ENCODE measurements at places on chromosomes 13 and 19.

GRCh38 chr19:43765109-43765876, 10.5 kb upstream of the SMG9 start:
- DNase-seq = no peak

GRCh38 chr13:95660981-95661581, 15.9 kb upstream of the DNAJC3 start:
- DNase-seq = peak; percentile 17

DNA sequence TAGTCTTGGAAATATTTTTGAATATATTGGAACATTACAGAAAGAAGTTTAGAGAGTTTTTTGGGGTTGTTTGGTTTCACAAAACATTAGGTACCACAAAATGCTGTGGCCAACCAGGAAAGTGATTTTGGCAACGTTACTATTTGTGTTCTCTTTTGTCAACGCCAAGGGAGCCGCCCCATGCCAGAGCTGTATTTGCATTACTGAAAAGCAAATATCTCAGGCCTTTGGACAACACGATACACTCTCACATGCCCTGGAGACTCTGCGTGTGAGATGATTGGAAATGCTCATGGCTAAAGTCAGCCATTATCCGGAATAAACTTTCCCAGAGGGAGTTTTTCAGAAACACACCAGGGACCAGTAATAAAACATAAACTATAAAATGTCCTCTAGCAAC, 324.6 kb downstream of the SHISA2 start:
- DNase-seq = no peak

GRCh38 chr19:3589439-3589838, 4.2 kb downstream of the GIPC3 start:
- DNase-seq = no peak

GRCh38 chr13:91406619-91407018, 8.2 kb downstream of the GPC5 start:
- DNase-seq = no peak

DNA sequence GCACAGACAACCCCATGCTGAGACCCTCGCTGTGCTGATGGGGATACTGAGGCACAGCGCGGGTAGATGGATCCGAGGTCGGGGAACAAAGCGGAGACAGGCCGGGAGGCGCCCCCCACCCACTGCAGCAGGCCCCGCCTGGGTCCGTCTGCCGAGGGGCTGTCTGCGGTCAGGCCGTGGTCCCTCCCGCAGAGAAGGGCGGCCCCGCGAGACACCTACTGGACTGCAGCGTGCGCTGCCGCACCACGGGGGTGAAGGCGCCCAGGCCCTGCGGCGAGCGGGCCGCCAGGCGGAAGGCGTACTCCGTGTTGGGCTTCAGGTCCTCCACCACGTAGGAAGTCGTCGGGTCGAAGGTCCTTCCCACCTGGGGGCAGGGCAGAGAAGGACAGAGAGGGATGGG, 101.9 kb downstream of the PTPRS start:
- no peak for DNase-seq

DNA sequence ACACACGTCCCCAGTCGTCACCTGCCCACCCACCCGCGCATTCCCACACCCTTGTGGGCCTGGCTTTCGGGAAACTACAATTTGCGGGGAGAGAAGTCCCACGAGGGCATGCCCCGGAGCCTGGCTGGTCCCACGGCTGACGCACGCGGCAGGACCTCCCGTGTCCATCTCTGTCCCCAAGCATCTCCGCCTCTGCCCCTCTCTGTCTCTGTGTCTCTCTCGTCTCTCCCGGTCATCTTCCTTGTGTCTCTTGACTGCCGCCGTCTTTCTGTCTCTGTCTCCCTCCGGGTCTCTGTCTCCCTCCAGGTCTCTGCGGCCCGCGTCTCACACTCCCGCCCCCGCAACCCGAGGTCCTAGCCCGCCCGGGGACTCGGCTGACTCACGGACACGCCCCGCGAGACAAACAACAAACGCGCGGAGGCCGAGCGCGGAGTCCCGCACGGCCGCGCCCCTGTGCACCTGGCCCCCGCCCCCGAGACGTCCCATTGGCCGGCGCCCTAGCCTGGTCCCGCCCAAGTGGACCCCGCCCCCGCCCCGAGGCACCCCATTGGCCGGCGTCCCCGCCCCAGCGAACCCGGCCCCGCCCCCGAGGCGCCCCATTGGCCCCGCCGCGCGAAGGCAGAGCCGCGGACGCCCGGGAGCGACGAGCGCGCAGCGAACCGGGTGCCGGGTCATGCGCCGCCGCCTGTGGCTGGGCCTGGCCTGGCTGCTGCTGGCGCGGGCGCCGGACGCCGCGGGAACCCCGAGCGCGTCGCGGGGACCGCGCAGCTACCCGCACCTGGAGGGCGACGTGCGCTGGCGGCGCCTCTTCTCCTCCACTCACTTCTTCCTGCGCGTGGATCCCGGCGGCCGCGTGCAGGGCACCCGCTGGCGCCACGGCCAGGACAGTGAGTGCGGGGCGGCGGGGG, at the start of gene FGF22:
TSS of gene FGF22 (plus strand) at position 627 of the 908 bp plus-strand sequence. CDS start at position 674, 47 bp downstream.
- peak; percentile 51 for DNase-seq

- no peak for DNase-seq
Observed at GRCh38 chr13:93922063-93922855, 557.2 kb downstream of the DCT start.

DNA sequence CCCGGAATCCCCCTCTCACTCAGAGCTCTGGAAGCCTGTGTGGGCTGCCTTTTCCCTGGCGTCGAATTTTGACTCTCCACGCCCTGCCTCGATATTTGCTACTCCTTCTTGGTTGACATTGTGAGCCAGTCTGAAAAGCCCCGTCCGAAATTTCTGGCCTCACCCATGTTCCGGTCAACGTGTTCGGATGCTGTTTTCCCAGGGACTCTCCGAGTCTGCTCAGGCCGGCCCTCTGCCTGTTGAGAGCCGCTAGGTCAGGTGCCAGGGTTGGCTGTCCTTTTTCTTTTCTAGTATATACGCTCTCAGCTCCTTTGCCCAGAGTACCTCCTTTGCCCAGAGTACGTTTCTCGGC, 6.8 kb upstream of the DGKH start:
- no peak for DNase-seq

GRCh38 chr19:29785955-29786589, 25.7 kb upstream of the CCNE1 start:
- no peak for DNase-seq

DNA sequence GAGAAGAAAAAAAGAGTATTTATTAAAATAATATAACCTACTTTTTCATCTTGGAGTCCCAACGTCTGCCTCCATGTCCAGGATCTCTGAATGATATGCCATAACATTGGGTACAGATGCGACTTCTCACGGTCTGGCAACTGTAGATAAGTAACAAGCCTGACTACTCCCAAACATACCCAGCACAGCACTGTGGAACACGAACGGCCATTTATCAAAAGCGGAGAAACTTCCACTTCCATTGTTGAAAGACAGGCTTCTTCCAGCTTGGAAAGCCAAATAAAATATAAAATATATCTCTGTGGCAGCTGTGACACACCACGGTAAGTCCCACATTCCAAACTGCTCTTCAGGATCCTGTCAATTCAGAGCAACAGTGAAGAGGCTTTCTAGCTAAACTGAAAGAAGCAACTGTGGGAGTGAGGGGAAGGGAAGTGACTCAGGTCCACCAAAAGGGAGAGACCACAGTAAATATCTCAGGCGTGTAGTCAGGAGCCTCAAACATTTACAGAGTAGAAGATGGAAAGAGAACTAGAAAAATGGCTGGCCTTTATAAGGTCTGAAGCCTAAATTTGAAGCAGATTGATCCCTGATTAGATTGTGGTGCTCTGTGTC, 331.7 kb downstream of the LIG4 start:
- no peak for DNase-seq

- DNase-seq = no peak
Observed at GRCh38 chr13:73171926-73172325, 113.1 kb downstream of the KLF5 start.

- DNase-seq = no peak
Observed at GRCh38 chr19:41447732-41448332, 4.9 kb downstream of the ERICH4 start.

DNA sequence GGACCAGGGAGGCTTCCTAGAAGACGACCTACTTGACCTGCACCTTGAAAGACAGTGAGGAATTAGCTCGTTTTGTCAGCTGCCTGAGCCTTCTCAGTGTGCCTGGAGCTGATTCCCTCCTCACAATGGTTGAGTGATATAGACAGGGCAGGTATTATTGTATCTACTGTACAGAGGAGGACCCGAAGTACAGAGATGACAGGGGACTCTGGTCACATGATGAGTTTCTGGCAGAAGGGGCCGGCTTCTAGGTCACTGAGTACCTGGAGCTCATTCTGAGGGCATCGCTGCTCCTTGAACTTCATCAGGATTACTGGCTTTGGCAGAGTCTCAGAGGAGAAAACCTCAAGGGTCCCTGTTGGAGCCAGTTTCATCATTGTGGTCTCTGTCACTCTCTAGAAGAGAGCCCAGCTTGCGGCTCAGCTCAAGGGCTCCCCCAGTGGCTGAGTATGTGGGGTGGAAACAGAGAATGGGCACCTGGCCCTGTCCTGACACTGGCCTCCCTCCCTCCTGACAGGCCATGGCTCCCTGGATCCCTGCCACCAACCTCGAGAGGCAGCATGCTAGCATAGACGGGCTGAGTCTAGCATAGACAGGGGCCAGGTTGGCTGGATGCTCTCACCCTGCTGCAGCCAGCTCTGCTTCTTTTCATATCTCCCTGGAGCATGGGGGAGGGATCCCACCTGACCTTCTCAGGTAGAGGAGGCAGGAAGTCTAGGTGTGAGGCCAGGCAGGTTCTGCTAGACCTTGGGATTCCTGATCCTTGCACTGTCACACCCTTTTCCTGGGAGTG, 38.7 kb downstream of the NFIX start:
- no peak for DNase-seq

GRCh38 chr13:77389625-77390000, 62.7 kb upstream of the MYCBP2 start:
- DNase-seq = no peak

DNA sequence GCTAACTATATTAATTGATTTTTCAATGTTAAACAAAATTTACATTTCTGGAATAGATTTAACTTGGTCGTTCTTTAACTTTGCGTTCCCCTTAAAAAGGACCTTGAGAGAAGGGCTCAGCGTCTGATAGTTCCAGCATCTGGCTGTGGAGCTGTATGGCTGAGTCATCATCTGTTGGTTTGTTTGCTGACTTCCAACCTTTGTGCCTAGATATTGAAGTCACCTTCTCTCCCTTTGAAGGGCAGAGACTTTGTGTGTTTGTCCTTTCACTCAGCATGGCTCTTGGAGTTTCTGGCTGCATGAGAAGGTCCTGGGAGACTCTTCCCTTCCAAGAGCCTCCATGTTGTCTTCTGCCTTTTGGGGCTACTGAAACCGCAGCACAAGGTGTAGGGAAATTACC, 16.6 kb upstream of the IRS2 start:
- DNase-seq = no peak

DNA sequence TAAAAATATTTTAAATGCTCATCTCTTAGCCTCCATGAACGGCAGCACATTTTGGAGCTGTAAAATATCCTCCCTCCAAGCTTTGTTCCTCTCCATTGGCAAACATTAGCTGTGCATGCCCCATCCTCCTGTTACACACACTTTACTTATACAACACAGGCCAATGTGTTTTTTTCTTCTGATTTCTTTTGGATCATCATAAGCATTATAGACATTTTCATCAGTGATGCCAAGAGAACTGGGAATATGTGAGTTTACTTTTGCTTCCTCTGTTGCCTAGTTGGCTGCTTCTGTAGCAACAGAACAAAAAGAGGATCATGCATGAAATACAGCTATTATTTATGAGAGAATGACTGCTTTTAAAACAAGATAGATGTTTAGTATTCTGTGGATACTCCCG, 142.6 kb downstream of the PCDH9 start:
- no peak for DNase-seq

DNA sequence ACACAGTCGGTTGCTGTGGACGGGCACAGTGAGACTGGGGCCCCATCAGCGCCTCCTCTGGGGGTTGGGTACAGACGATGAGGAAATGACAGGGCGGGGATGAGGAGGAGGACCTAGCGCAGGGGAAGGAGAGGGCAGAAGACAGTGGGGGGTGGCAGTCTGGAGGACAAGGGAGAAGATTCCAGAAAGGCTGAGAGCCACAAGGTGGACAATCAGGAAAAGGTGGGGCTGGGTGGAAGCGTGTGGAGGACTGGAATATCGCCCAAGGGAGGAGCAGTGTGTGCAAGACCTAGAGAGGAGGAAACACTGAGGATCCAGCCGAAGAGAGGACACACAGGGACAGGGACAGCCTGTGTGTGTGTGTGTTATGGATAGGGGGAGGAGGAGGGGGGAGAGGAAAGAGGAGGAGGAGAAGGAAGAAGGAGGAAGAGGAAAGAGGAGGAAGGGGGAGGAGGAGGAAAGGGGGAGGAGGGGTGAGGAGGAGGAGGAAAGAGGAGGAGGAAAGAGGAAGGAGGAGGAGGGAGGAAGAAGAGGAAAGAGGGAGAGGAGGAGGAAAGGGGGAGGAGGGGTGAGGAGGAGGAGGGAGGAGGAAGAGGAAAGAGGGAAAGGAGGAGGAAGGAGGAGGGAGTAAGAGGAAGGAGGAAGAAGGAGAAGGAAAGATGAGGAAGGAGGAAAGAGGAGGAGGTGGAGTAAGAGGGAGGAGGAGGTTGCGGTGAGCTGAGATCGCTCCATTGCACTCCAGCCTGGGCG, 15.8 kb upstream of the GARIN5A start:
- no peak for DNase-seq

- no peak for DNase-seq
Observed at GRCh38 chr13:114073881-114074612, 58.4 kb downstream of the RASA3 start.

- DNase-seq = peak; percentile 38
Observed at GRCh38 chr13:63307228-63307627, 1891.6 kb upstream of the PCDH20 start.

- no peak for DNase-seq
Observed at GRCh38 chr19:2663920-2664571, 38.4 kb downstream of the GNG7 start.

- DNase-seq = no peak
Observed at GRCh38 chr13:96474181-96474557, 384.3 kb downstream of the HS6ST3 start.

GRCh38 chr19:5891938-5892771, 11.4 kb downstream of the NDUFA11 start:
- DNase-seq = no peak

GRCh38 chr13:50712456-50712855, 131.0 kb downstream of the DLEU7 start:
- DNase-seq = no peak

DNA sequence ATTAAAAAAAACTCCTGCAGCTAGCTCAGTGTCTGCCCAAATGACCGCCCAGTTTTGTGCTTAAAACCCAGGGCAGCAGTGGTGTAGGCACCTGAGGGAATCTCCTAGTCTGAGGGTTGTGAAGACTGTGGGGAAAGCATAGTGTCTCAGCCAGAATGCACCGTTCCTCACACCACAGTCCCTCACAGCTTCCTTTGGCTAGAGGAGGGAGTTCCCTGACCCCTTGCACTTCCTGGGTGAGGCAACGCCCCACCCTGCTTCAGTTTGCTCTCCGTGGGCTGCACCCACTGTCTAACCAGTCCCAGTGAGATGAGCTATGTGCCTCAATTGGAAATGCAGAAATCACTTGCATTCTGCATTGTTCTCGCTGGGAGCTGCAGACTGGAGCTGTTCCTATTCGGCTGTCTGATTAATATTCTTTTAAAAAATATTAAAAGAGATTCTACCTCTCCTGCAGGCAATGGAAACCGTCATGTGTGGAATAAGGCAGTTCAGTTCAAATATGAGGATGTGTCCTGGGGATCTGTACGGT, 645.7 kb downstream of the FGF9 start:
- no peak for DNase-seq

Measured in KG1 (cell line).